CD14-positive monocyte (primary cell): ENCODE measurements at places on chromosomes 4 and X.
A peak's percentile ranks its signal among the peaks of the same experiment; 100 is the strongest.

- no peak for DNase-seq
These were observed 1729.3 kb downstream of the C4orf33 start for GRCh38 chr4:130825284-130825683.

DNA sequence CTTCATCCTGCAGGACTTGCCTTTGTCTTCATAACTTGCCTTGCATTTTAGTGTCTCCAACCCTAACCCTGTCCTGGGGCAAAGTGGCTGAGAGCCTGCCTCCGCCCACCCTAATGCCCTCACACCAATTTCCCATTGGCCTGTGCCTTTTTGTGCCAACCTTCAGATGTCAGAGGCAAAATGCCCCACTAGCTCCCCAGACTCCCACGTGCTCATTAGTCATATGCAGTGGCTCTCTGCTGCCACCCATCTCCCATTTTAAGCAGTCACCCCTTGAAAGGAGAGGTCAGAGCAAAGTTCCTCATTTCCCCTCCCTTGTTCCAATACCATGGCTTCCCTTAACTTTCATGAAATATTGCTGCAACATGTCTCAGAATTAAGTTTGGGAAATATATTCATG lies 74.8 kb upstream of the PASD1 start:
- peak; percentile 5 for DNase-seq

GRCh38 chr4:137608085-137608484 lies 75.8 kb upstream of the PCDH18 start:
- no peak for DNase-seq

- DNase-seq = no peak
These were observed 321.0 kb downstream of the OPHN1 start for GRCh38 chrX:68112321-68112720.

- DNase-seq = no peak
These were observed 3.6 kb downstream of the DRP2 start for GRCh38 chrX:101223226-101223625.

DNA sequence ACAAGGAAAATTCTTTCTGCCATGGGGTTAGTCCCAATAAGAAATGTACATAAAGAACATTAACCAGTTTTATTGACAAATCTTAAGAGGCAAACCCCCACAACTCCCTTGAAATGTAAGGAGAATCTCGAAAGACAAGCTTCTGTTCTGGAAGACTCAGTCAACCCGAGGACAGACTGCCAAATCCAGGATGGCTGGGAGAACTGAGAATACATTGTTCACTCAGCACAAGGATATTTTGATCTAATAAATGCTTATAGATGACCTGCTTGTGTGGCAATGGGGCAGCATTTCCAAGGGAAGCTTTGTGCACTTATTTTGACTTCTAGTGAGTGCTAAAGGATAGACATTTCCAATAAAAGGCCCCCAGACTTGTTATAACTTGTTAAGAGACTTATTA lies 280.4 kb downstream of the DHX15 start:
- DNase-seq = no peak

DNA sequence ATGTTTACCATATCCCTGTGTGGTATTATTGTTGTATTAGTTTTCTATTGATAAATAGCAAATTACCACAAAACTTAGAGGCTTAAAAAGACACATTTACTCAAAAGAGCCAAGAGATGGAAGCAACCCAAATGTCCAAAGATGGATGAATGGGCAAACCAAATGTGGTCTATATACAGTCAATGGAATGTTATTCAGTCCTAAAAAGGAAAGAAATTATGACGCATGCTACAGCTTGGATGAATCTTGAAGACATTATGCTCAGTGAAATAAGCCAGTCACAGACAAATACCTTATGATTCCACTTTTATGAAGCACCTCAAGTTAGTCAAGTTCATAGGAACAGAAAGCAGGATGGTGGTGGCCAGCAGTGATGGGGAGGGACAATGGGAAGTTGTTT lies 144.7 kb downstream of the QDPR start:
- DNase-seq = no peak

- no peak for DNase-seq
These were observed 511.5 kb upstream of the GALNT7 start for GRCh38 chr4:172657081-172657480.

GRCh38 chr4:110508827-110509710 lies 33.1 kb downstream of the ENPEP start:
- no peak for DNase-seq

- no peak for DNase-seq
These were observed 131.2 kb downstream of the GLRA3 start for GRCh38 chr4:174697896-174698295.

DNA sequence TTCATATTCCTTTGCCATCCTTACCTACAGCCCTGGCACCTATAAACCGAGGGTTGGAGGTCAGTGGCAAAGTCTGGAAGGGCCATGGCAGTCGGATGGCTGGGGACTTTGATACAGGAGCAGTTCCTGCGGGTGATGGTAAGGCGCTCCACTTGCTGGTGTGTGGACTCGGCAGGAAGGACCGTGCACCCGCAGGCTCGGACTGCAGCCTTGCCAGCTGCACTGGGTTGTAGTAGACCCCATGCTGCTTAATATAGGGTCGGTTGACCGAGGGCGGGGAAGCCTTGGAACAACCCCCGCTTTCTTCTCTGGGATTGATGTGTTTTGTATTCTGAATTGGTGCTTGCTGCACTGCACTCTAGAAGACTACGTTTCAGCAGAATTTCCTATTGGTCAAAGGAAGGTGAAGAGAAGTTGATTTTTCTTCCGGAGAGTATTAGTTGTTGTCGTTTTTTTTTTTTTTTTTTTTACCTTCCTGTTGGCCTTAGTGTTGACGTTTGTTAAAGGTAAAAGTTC lies 638 bp downstream of the BLTP1 start:
- DNase-seq = peak; percentile 22

DNA sequence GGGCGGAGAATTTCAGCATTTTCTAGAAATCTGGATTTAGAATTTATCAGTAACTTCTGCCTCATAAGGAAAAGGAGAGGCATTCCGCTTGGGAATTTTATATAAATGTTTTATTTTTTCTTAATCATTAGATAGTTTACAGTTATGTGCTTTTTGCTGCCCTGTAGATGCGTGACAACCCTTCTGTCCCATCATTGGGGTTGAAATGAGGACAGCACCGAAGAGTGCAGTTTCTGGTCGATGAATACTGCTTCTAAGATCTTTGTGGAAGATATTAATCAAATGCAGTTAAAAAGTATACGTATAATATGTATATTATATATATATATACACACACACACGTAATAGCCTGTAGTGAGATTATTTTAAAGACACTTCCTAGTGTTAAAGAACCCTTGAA lies 1.5 kb downstream of the RBPJ start:
- DNase-seq = no peak

- DNase-seq = no peak
These were observed 48.7 kb downstream of the STAG2 start for GRCh38 chrX:124010157-124010556.

- DNase-seq = peak; percentile 72
These were observed 4.0 kb upstream of the ZNF518B start for GRCh38 chr4:10461091-10461849.

DNA sequence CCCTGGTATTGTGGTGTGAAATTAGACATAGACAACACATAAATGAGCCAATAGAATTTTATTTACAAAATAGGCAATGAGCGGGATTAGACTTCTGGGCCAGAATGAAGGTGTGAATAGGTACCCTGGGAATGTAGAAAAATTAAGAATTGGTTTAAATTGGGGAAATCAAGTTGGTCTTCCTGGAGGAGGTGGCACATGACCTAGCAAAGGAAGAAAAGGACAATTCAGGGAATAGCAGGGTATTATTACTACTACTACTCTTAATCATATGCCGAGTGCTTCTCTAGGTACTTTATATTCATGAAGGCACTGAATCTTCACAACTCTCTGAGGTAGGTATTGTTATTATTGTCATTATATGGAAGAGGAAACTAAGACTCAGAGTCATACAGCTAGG lies 202.1 kb downstream of the LHFPL1 start:
- DNase-seq = no peak

DNA sequence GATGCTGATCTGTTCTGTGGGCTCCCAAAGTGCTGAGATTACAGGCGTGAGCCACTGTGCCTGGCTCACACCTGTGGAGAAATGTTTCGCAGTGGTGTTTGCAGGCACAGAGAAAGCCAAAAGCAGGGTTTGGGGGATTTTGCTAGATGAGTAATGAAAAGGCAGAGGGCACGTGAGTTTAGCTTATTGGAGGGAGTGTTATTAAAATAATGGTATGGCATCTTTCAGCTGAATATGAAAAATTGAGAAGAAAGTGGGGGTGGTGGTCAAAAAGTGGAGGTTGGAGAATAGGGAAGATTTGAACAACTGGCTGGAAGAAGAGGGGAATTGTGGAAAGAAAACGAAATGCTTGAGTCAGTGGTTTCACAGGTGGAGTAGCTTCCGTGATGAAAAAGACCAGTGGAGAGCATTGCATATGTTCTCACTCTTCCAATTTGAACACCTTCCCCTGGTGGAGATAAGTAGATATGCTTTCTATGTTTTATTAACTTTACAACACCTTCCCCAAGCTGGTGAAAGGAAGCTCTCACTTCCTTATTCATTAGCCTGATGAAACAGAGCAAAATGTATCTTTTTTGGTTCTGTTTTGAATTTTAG lies 1.1 kb upstream of the CHST7 start:
- DNase-seq = peak; percentile 43

DNA sequence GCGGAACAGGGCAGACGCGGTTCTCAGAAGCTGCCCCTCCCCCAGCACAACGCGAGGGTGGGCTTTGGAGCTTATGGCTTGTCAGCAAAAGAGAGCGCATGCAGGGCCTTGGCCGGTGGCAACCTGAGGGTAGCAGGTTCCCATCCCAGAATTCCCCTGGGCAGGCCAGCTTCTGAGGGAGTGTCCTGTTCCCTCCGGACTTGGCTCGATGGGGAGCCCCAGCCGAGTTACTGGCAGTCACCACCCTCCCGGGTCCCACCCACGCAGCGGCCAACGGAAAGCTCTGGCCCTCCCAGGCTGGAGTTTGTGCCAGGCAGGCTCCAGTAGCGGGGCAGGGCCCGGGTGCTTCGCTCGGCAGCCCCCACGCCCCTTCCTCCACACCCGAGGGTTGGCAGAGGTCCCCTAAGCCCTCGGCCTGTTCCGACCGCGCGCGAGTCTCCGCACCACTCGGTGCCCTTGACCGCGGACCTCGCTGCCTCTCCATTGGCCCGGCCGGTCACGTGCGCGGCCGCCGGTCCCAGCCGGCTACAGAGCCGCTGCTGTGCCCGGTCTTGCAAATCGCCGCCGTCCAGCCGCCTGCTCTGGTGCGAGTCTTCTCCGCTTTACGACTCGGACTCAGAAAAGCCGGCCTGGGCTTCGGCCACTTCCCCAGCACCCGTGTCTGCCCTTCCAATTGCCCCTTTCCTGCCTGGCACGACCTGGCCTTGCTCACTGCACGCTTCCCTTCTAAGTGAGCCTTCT lies 20.9 kb upstream of the MTM1 start:
- peak; percentile 32 for DNase-seq

- DNase-seq = no peak
These were observed 29.3 kb downstream of the CXorf58 start for GRCh38 chrX:23937100-23937499.

DNA sequence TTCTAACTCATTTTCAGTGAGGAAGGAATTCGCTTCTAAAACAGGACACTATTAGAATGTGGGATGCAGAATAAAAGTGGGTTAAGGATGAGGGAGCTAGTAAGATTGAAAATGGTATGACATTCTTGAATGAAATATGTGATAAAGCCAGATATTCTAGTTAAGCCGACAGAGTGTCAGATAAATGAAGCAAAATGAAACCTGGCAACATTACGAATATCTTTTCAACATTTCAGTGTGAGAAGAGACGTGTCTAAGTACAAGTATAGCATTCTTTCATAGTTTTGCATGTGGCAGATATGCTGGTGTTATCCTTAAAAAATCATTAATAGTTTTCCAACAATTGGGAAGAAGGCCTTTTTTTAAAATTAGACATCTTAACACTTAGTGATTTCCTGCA lies 1101.4 kb downstream of the RPA4 start:
- no peak for DNase-seq

- no peak for DNase-seq
These were observed 35.6 kb downstream of the COMMD8 start for GRCh38 chr4:47427935-47428334.

GRCh38 chr4:116449764-116450163 lies 635.6 kb downstream of the TRAM1L1 start:
- DNase-seq = no peak

DNA sequence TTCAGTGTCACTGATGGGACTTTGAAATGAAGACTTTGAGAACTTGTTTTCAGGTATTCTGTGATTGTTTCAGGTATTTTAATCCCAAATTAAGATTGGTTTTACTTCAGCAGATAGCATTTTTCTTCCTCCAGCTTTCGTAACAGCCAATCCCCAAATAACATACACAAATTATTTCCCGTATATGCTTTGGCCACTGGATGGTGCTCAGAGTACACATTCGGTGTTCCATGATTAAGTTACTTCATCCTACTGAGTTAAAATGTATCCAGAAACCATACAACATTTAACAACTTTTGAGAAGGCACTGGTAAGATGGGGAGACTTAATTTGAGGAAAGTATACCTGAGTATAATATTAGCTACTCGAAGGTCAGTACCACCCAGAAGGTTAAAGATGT lies 233.4 kb upstream of the FAM47A start:
- DNase-seq = no peak

DNA sequence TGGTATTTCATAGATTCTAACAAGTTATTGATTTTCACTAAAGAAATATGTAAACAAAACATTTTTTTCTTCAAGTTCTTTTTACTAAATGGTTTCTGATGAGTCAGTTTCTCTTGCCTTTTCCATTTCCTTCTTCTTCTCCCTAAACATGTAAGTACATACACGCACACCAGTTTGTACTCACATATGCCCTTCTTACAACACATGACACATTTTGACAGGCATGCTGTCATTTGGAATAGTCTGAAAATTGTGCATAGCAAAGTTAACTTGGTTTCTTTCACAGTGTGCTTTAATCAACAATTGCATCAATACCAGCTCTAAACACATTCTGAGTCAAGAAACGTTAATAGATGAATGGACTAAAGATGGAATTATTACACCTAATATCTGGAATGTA lies 35.1 kb downstream of the PRSS12 start:
- DNase-seq = no peak

DNA sequence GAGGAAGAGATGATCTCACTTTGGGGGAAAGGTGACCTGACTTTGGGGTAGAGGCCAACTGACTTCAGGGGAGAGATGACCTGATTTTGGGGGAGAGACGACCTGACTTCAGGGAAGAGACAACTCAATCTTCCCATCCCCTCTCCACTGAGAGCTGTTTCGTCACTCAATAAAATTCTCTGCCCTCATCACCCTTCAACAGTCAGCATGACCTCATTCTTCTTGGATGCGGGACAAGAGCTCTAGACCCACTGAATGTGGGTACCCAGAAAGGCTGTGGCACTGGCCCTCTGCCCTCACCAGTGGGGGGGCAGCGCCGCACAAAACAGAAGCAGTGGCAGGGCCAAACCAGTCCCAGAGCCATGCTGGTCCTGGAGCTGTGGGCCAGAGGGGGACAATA lies 34.6 kb downstream of the ATXN3L start:
- DNase-seq = no peak

- no peak for DNase-seq
These were observed at the start of gene FGF5 for GRCh38 chr4:80266253-80266901. TSS of gene FGF5 (plus strand) at chr4:80266664. CDS start at chr4:80266825, 161 bp downstream.

DNA sequence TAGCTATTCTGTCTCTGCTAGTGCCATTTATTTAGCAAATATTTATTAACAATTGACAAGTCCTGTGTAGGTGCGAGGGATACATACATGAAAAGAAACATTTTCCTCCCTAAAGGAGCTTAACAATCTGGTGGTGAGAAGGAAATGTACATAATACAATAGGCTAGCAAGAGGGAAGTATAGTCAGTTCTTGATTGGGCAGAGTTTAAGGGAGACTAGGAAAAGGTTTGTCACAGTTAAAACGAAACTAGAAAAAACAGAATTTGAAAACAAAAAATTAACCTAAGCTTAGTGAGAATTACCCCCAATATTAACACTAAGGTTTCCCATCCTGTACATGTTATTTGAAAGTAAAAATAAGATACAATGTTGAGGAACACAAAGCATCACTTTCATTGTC lies 8.6 kb upstream of the MAML3 start:
- no peak for DNase-seq
